ENCODE measurements at places on chromosomes 4 and X.

GRCh38 chr4:21195682-21196081 lies 495.4 kb downstream of the PACRGL start:
- DNase-seq, result no peak

GRCh38 chrX:118682258-118683014 lies 45.0 kb upstream of the IL13RA1 start:
- DNase-seq, result no peak

- peak; percentile 99 for DNase-seq
Measured at GRCh38 chr4:7842384-7843279, 97.0 kb downstream of the AFAP1 start.

- DNase-seq, result no peak
Measured at GRCh38 chr4:7324651-7325121, 110.0 kb downstream of the PSAPL1 start.

DNA sequence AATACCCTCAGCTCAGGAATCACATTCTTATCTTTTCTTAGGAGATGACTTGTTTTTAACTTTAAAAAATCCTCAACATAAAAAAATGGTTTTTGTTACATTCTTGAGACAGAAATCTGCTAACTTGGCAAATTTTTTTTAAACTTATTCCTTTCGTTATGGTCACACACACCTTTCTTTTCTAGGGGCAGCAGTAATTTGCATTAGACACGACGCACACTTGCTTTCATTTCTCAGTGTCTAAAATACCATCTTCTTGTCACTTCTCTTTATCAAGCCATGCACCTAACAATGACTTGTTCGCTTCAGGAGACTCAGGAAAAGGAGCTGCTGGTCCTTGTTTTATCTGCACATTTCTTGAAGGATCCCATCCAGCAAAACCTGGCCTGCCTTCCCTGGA lies 112.6 kb upstream of the TBL1X start:
- no peak for DNase-seq

- no peak for DNase-seq
Measured at GRCh38 chr4:86919561-86920223, 15.1 kb upstream of the AFF1 start.

GRCh38 chrX:13120017-13120416 lies 75.6 kb upstream of the FAM9C start:
- no peak for DNase-seq
